ENCODE measurements at places on chromosomes 6 and 20. TPM values are rescaled to one million over a fixed set of nuclear protein-coding genes. Genes with fewer than 3 reads are reported as not detected.

The CCN6 gene
- total RNA-seq = not detected

The SPDEF gene
- total RNA-seq = 0.36 TPM

The CYP24A1 gene
- 0.56 TPM for total RNA-seq

The SNRPB2 gene
- total RNA-seq = 50.4 TPM

The TPBG gene
- 0.56 TPM for total RNA-seq

The DNAJC5 gene
- total RNA-seq = 21.4 TPM

The ZNF335 gene
- total RNA-seq = 67.3 TPM

The FAM162B gene
- not detected for total RNA-seq

DNA sequence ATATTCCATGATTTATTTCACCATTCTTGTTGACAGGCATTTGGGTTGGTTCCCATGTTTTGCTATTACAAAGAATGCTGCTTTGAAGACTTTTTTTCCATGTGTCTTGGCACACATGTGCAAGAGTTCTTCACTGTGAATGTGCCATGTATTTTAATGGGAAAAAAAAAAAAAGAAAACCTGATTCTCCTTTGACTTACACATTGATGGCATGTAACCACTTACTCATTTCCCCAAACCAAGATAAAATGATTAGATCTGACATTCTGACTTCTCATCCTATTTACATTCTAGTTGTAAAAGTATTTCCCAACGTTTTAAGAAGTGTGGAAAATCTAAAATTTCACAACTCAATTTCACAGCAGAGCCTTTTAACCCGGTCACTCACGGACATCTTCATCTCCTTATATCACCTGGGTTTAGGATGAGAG is 4.4 kb downstream of the CAP2 start:
- DNase-seq = no peak
- H3K27me3 ChIP-seq = peaks cover 33% of the 10 kb centered on the region
- H3K36me3 ChIP-seq = no peaks in the 10 kb centered on the region
- H3K27ac ChIP-seq = no peak overlapping the region
- no peaks in the 10 kb centered on the region for H3K4me1 ChIP-seq

- no peak overlapping the region for H3K4me3 ChIP-seq
- H3K27me3 ChIP-seq = no peaks in the 10 kb centered on the region
- no peaks in the 10 kb centered on the region for H3K4me1 ChIP-seq
- no peak for DNase-seq
- peaks cover 13% of the 10 kb centered on the region for H3K36me3 ChIP-seq
Observed at GRCh38 chr6:144710207-144710606, 425.1 kb downstream of the UTRN start.

GRCh38 chr20:15528391-15529111 is 1044.7 kb downstream of the KIF16B start:
- no peaks in the 10 kb centered on the region for H3K36me3 ChIP-seq
- no peak overlapping the region for H3K4me3 ChIP-seq
- no peaks in the 10 kb centered on the region for H3K4me1 ChIP-seq
- H3K27ac ChIP-seq = no peak overlapping the region
- no peaks in the 10 kb centered on the region for H3K27me3 ChIP-seq

- DNase-seq = peak; percentile 18
- H3K4me1 ChIP-seq = no peaks in the 10 kb centered on the region
- no peak overlapping the region for H3K4me3 ChIP-seq
- H3K27ac ChIP-seq = no peak overlapping the region
- H3K27me3 ChIP-seq = no peaks in the 10 kb centered on the region
Observed at GRCh38 chr6:36349240-36349639, 12.6 kb upstream of the BNIP5 start.

DNA sequence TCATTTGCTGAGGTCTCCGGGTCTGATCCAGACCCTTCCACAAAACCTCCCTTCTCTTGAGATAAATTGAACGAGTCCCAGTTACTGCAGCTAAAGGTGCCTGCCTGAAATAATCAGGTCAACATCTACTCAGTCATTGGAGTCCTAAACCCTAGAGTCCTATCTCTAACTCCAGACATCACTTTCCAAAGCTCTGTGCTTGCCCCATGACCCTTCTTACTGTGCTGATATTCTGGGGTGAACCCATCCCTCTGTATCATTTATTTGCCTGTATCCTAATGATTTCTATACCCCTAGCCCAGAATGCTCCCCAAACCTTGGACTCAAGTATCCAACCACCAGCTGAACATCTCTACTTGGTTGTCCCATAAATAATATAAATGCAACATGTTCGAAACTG is 35.7 kb downstream of the CD83 start:
- DNase-seq = no peak
- H3K4me1 ChIP-seq = no peaks in the 10 kb centered on the region
- H3K4me3 ChIP-seq = no peak overlapping the region
- H3K36me3 ChIP-seq = no peaks in the 10 kb centered on the region

- no peaks in the 10 kb centered on the region for H3K4me1 ChIP-seq
- no peak overlapping the region for H3K4me3 ChIP-seq
- H3K36me3 ChIP-seq = no peaks in the 10 kb centered on the region
- H3K27me3 ChIP-seq = no peaks in the 10 kb centered on the region
- H3K27ac ChIP-seq = no peak overlapping the region
Observed at GRCh38 chr6:8831366-8832152, 396.2 kb upstream of the SLC35B3 start.

DNA sequence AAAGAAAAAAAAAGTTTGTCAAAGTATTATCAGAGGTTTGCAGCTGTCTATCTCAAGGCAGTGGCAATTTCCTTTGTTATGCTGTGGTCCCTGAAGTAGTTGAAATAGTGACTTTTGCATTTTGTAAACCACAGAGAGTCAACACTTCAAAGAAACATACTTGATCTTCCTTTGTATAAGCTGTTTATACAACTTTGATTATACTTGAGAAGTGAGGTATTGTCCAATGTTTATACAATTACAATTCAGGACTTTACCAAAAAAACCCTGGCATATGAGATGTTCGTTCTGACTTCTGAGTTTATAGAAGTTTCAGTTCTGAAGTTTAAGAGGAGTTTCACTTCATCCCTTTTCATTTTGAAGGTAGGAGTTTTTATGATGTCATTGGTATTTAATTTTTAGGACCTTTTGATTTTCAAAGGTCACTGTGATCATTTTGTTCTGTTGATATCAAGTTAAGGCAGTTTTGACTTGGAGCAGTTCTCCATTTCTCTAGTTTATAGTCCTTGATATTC is 4.0 kb downstream of the STK4 start:
- H3K4me3 ChIP-seq = peak overlapping the region; percentile 68
- no peak for DNase-seq
- no peaks in the 10 kb centered on the region for H3K27me3 ChIP-seq
- peak overlapping the region; percentile 88 for H3K27ac ChIP-seq
- peaks cover 34% of the 10 kb centered on the region for H3K36me3 ChIP-seq

DNA sequence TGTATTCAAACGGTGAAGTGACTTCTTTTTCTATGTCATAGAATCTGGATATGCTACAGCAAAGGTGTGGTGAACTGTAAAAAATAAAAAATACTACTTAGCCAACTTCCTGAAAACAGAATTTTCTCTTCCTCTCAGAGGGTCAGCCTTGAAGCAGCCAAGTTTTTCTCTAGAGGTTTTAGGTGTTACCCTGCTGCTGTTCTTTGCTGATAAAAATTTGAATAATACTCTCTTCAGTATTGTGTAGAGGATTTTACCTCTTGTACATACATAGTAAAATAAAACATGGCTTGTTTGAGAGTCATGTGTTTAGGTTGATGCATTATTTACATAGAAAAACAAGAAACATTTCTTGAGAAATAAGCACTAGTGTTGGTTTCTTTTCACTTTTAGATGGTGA is 458.4 kb downstream of the TBC1D32 start:
- DNase-seq = no peak
- H3K27me3 ChIP-seq = no peaks in the 10 kb centered on the region
- H3K27ac ChIP-seq = no peak overlapping the region
- H3K36me3 ChIP-seq = no peaks in the 10 kb centered on the region
- no peaks in the 10 kb centered on the region for H3K4me1 ChIP-seq

DNA sequence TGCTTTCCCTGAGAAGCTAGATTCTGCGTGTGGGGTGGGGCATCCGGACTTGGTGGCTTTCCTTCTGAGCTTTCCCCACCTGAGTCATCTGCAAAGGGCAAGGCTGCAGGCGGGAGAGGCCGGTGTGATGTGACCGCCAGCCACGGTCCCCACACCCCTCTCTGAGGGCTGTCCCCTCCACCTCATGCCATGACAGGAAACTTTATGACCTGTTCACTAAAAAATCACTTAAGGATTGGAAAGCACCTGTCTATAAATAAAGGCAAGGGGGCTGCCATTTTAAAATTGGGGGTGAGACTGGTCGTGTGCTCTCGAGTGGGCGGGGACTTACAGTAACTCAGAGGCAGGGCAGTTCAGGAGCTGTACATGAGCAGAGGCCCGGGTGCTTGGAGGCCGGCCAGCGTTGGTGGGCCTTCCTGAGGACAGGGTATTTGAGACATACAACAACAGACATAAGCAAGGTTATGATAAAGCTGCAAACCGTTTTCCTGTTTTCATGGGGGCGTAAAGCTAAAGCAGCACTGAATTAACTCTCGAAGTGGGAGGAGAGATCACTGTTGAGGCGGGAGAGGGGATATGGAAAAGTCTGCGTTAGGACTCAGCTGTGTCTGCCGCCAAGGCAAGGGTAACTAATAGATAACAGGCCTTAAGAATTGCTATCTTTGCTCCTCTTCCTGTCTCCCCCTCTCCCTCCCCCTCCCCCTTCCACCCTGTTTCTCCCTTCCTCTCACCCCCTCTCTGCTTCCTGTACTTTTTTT is 16.1 kb upstream of the SERPINB1 start:
- H3K4me3 ChIP-seq = no peak overlapping the region
- no peaks in the 10 kb centered on the region for H3K36me3 ChIP-seq
- peak; percentile 48 for DNase-seq
- peak overlapping the region; percentile 94 for H3K27ac ChIP-seq

GRCh38 chr6:143221698-143222097 is 161.0 kb downstream of the AIG1 start:
- no peaks in the 10 kb centered on the region for H3K27me3 ChIP-seq
- no peak overlapping the region for H3K27ac ChIP-seq
- no peak for DNase-seq
- H3K36me3 ChIP-seq = no peaks in the 10 kb centered on the region

DNA sequence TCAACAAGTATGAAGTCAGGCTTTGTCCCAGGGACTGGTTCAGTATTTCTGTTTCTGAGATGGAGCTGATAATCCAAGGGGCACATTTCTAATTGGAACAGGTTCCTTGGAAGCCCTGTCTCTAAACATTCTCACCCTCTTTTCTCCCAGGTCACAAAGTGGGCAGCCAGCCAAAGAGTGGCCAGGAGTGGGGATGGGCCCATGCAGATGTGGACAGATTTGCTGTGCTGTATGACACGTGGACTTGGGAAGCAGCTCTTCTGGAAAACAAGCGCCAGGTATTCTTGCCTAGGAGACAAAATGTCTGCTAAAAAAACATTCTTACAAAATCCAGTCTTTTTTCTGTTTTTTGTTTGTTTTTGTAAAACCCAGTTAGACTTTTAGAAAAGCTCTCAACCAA is 140.2 kb downstream of the CD164 start:
- no peak for DNase-seq
- no peaks in the 10 kb centered on the region for H3K27me3 ChIP-seq
- no peak overlapping the region for H3K27ac ChIP-seq
- H3K36me3 ChIP-seq = no peaks in the 10 kb centered on the region

DNA sequence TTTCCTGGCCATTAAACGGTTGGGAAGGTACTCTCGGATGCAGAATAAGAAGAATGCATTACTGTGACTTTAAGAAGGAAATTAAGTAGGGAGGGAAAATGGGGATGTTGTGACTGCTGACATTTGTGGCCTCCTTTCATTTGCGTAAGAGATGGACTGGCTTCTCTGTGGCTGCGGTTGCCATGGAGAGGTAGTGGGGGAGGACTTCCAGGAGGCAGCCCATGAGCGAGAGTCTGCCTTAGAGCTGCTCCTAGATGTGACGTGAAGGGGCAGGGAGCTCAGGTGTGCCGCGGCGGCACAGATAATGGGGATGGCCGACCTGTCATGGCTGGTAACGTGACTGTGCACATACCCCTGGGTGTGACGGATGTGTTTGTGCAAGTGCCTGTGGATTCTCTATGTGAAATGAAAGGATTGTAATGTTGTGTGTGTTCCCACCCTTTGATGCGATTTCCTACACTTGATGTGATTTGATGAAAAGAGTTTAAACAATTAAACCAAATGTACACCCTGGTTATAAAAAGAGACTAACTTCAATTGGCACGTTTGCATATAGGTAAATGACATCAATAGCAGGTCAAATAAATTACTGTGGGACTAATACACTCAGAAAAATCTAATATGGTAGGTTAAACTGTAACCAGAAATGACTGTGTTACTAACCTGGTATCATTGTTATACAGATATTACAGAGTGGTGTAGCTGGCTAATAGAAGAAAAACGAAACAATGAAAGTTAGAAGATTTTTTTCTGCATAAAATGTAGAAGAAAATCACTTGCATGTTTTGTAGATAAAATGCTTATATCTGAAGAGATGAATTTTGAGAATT is 48.9 kb downstream of the HIVEP1 start:
- DNase-seq = peak; percentile 56
- H3K36me3 ChIP-seq = no peaks in the 10 kb centered on the region
- peak overlapping the region; percentile 41 for H3K4me3 ChIP-seq
- H3K27me3 ChIP-seq = no peaks in the 10 kb centered on the region

DNA sequence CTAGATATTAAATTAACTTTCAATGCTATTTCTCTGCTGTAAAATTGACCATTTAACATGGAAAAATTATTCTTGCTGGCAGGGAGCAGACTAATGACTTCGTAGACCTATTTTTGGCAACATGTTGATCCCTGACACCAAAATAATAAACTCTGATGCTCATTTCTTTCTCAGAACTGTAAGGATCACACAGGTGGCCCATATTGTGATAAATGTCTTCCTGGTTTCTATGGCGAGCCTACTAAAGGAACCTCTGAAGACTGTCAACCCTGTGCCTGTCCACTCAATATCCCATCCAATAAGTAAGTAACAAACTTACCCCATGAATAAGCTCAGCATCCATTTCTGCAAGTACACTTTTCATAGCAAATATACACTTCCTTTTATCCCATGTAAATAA is 387.5 kb downstream of the LAMA2 start:
- H3K4me3 ChIP-seq = no peak overlapping the region
- no peaks in the 10 kb centered on the region for H3K4me1 ChIP-seq
- H3K27ac ChIP-seq = no peak overlapping the region
- H3K36me3 ChIP-seq = no peaks in the 10 kb centered on the region
- DNase-seq = no peak
- H3K27me3 ChIP-seq = no peaks in the 10 kb centered on the region

GRCh38 chr6:53361549-53362031 is 12.8 kb upstream of the ELOVL5 start:
- H3K4me3 ChIP-seq = no peak overlapping the region
- no peaks in the 10 kb centered on the region for H3K36me3 ChIP-seq
- H3K27ac ChIP-seq = peak overlapping the region; percentile 93
- peak; percentile 52 for DNase-seq
- peaks cover 43% of the 10 kb centered on the region for H3K4me1 ChIP-seq

Measured in CD4-positive, alpha-beta T cell (primary cell).